ENCODE measurements at places on chromosomes 5 and 9. TPM values are rescaled to one million over a fixed set of nuclear protein-coding genes. Genes with fewer than 3 reads are reported as not detected.

DNA sequence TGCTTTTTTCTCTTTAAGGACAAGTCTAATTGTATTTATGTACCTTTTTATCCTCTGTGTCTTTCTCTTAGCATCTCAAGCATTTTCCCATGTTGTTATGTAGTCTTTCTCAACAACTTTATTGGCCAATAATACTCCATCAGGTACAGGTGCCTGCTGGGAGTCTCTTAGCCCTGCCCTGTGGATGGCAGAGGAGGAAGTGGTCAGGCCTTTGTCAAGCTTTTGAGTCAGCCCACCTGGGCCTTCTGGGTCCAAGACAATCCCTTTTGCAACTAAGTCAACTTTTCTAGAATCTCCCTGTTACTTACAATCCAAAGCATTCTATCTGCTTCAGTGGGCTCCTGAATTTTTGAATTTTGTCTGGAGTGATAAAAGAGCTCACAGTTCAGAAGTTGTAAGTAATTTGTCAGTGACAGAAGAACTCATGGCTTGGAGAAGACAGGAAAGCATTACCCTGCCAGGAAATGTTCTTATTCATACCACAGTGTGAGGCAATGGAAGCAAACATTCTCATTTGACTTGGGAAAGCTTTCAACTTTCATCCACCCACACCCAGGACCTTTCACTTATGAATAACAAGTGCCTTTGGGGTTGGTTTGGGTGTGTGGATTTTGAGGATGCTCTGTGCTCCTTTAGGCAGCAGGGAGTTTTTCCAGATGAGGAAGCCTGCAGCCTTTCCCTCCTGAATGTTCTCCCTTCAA lies 200.0 kb upstream of the S1PR3 start:
- DNase-seq: no peak

GRCh38 chr5:6576861-6577501 lies 55.9 kb downstream of the NSUN2 start:
- DNase-seq: no peak

The SPATA31A3 gene
- not detected for total RNA-seq

GRCh38 chr5:159566832-159567231 lies 236.5 kb upstream of the IL12B start:
- no peak for DNase-seq

The FOXD4L6 gene
- not detected for total RNA-seq

GRCh38 chr5:109247986-109248385 lies 161.8 kb downstream of the PJA2 start:
- no peak for DNase-seq

The GRM6 gene
- not detected for total RNA-seq

- DNase-seq: no peak
Observed at GRCh38 chr5:175831507-175831906, 39.9 kb upstream of the CPLX2 start.

DNA sequence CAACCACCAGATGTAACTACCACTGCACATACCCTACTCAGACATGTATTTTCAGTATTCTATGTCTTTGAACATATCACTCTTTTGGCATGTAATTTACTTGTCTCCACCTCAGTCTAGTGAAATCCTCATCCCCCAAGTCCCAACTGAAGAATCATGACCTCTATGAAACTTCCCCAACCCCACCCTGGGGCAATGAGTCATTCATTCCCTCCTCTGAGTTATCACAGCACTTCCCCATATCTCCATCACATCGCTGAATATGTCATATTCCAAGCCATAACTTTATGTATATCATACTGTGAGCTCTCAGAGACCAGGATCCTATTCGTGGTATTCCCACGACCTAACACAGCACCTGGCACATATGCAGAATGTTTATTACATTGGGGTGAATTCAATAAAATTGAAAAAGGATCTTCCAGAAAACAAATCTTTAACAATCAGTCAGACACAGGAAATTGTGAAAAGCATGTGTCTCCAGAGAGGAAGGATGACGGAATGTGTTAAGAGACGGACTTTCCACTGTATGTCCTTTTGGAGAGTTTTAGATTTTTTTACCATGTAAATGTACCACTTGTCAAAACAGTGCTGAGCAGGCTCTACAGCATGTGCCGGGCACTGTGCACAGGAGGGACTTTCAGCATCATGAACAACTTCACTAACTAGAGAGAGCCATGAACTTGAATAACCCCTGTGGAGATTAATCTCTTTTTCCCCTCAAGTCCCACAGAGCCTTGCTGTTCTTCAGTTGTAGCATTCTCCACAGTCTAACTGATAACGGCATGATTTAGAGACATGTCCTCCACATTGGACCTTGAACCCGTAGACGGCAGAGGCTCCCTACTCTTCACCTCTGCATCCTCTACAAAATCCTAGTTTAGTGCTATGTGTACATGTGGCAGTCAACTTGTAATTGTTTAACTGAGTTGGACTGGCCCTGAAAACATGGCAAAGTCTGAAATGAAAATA lies 213.5 kb downstream of the GLIS3 start:
- DNase-seq: no peak

The ISL1 gene
- 0.17 TPM for total RNA-seq

The TMEM252 gene
- total RNA-seq: not detected

The ANKRD34B gene
- total RNA-seq: 1.5 TPM

Measured in kidney epithelial cell (primary cell).